ENCODE measurements at places on chromosomes 3 and 15. TPM values are rescaled to one million over a fixed set of nuclear protein-coding genes. Genes with fewer than 3 reads are reported as not detected.

The LTK gene
- 0.27 TPM for total RNA-seq

The SMCO1 gene
- not detected for total RNA-seq

The RIOX2 gene
- 57.6 TPM for total RNA-seq

The ERC2 gene
- total RNA-seq = not detected

The CPNE4 gene
- total RNA-seq = not detected

The PCLAF gene
- total RNA-seq = 84.4 TPM

The CCDC191 gene
- 1.4 TPM for total RNA-seq

The BDH1 gene
- total RNA-seq = 64.6 TPM

The OSTN gene
- total RNA-seq = not detected

The ARHGEF26 gene
- 0.09 TPM for total RNA-seq

The PTX3 gene
- total RNA-seq = not detected

The SMAD3 gene
- total RNA-seq = 30.2 TPM

The LRRC34 gene
- 2.5 TPM for total RNA-seq

The PIGB gene
- total RNA-seq = 17.9 TPM

The CFAP92 gene
- total RNA-seq = not detected

The KBTBD13 gene
- not detected for total RNA-seq

The WDR49 gene
- 0.74 TPM for total RNA-seq

The C3orf20 gene
- 0.18 TPM for total RNA-seq

The CHRNA3 gene
- not detected for total RNA-seq

The CNTN4 gene
- total RNA-seq = not detected

The CPNE9 gene
- 0.16 TPM for total RNA-seq

The SHC4 gene
- total RNA-seq = 5.0 TPM

The PLAAT1 gene
- total RNA-seq = not detected

Data from CD8-positive, alpha-beta memory T cell (primary cell).